ENCODE measurements at places on chromosomes 2 and 18. TPM values are rescaled to one million over a fixed set of nuclear protein-coding genes. Genes with fewer than 3 reads are reported as not detected.

Gene RNF152
- total RNA-seq: 11.7 TPM

Gene PROM2
- 0.32 TPM for total RNA-seq

Gene GULP1
- 118 TPM for total RNA-seq

Gene STAT1
- 132 TPM for total RNA-seq

Gene SPEG
- 48.8 TPM for total RNA-seq

Gene GKN2
- total RNA-seq: not detected

Gene GRB14
- not detected for total RNA-seq

Gene ACTR2
- total RNA-seq: 115 TPM

Gene RTP5
- total RNA-seq: not detected

Gene C1GALT1C1L
- 1.3 TPM for total RNA-seq

Gene NT5DC4
- total RNA-seq: not detected

Gene FZD7
- total RNA-seq: 14.7 TPM
